NCI-H1694 (cell line): ENCODE measurements at places on chromosomes 13 and 19.

GRCh38 chr19:2428756-2429711 is 1.6 kb upstream of the TIMM13 start:
- no peak for DNase-seq

DNA sequence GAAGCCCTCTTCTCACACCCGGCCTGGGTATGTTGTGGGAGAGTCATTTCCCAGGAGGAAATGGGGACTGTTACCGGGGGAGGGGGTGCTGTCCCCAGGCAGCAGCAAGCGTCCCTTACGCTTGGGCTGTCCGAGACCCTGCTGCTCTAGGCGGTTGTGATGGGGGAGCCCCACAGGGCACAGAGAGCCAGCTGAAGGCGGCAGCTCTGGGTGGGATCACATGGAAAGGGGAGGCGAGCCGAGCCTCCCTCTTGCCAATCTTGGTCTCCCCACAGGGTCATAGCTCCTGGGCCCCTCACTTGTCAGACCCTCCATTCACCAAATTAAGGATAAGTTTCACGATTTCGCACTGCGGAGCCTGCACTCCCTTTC is 22.0 kb downstream of the EPN1 start:
- no peak for DNase-seq

- no peak for DNase-seq
Measured at GRCh38 chr13:38350114-38350617, 515 bp downstream of the UFM1 start.

DNA sequence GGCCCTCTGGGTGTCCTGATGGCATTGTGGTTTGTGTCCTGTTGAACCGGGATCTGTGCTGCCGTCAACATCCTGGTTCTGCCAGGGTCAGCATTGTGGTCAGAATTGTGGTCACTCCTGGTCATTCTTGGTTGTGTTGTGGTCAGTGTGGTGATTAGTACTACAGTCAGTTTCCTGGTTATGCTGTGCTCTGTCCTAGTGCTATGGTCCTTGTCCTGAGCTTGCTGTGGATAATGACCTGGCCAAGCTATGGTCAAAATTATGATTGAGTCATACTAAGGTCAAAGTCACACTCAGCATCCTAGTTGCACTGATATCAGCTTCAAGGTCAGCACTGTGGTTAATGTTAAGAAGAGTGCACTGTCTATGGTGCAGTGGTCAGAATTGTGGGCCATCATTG is 4.5 kb upstream of the OLFM2 start:
- no peak for DNase-seq

DNA sequence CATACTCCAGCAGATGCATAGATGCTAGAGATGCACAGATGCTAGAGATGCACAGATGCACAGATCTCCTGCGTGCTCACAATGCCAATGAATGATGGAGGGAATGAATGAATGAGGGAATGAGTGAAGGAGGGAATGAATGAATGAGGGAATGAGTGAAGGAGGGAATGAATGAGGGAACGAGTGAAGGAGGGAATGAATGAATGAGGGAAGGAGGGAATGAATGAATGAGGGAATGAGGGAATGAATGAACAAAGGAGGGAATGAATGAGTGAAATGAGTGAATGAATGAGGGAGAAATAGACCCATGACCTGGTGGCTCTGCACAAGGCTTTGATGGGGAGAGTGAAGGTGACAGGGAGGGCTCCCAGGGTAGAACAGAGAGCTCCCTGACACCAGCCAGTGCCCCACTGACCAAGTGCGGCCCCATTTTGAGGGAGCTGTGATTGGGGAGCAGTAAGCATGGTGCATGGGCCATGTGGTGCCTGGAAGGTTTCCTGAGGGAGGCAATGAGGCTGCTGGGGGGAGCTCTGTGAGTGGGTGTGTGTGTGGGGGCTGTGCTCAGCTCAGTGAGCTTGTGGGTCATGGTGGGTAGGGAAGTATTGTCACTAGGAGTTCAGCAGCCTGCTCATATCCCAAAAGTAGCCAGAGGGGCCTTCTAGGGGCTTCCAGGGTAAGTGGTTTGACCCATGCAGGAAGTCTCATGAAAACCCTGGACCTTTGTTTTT is 12.7 kb downstream of the SLC27A1 start:
- no peak for DNase-seq

DNA sequence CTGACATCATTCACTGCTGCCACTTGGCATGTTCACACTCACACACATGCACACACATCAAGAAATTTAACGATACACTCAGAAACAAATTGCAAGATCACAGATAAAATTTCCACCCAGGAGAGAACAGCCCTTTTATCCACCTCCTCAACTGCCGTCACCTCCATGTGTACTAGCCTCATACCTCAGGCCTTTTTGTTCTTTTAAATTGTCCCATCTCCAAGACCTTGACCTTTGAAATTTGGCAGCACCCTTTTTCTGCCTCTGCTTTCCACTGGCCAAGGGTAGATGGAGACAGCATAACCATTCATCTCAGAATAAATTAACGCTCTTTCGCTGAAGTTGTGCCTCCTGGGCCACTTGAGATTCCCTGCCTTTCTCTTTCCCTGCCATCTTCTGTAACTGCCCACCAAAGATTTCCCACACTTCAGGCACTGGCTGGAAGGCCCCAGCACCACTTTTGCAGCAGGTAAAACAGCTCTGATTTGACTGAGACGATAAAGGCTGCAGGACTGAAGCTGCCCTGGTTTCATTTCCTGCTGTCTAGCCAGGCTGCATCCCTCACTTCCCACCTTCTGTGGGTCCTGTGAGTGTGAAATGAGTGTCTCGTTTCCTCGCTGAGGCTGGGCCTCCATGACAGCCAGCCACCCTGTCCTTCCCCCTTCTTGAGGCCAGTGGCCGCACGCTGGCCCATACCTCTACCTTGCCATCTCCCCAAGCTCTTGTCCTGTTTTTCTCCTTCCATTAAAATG is 39.3 kb downstream of the MBNL2 start:
- no peak for DNase-seq

DNA sequence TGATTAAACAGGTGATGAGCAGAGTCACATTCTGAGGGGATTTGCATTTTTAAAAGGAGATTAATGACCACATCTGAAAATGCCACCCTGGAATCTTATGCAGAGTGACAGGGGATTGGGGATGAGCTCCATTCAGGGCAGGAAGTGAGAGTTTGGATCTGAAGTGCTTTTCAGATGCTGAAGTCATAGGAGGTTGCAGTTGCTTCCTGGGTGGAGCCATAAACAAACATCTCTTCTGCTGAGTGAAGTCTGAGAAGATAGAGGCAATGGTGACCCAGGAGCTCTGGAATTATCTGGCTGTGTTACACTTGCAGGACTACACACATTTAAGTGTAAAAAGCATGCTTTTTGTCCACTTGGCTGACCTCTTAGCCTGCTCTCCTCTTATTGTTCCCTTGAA is 51.4 kb upstream of the PSG8 start:
- no peak for DNase-seq

DNA sequence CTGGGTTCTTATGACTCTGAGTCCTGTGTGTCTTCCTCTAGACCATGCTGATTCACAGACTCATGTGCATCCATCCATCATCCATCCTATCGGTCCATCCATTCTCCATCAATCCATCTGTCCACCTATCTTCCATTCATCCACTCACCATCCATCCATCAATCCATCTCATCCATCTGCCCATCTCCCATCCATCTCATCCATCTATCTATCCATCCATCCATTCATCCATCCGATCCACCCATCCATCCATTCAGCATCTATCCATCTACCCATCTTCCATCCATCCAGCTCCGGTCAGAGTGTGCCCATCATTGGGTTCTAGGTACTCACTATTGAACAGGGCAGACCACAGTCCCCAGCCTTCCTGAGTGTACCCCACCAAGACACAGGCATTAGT is 75.6 kb downstream of the SLC7A1 start:
- DNase-seq: no peak

DNA sequence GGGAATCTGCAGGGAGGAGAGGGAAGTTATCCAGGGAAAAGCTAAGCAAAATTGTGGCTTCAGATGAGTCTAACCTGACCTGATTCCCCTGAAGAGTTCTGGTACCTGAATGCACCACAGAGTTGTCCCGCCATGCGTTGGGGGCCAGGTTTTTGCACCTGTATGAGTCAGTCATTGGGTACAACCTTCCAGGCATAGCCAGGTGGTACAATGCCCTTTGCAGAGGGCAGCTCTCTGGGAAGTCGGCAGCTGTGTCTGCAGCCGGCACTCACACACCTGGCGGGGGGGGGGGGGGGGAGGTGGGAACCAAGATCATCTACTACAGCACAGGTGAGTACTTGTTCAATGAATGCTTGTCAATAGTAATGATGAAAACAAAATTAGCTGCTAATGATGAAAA is 52.5 kb upstream of the GTF3A start:
- no peak for DNase-seq

DNA sequence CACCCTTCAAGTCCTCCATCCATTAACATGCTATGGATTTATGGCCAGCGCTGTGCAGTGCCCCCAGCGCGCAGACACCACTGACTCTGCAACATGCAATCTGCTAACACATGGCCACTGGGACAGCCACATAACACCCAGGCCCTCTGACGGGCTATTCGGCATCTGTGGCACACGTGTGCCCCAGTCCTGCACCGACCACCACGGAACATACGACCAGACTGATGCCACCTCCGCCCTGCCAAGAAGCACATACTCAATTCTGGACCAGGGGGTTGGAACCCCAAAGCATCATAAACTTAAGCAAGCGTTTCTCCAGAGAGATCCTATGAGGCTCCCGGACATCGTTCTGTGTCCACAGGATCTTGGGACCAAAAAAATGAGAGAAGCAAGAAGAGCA is 9.8 kb downstream of the STK24 start:
- DNase-seq: no peak

DNA sequence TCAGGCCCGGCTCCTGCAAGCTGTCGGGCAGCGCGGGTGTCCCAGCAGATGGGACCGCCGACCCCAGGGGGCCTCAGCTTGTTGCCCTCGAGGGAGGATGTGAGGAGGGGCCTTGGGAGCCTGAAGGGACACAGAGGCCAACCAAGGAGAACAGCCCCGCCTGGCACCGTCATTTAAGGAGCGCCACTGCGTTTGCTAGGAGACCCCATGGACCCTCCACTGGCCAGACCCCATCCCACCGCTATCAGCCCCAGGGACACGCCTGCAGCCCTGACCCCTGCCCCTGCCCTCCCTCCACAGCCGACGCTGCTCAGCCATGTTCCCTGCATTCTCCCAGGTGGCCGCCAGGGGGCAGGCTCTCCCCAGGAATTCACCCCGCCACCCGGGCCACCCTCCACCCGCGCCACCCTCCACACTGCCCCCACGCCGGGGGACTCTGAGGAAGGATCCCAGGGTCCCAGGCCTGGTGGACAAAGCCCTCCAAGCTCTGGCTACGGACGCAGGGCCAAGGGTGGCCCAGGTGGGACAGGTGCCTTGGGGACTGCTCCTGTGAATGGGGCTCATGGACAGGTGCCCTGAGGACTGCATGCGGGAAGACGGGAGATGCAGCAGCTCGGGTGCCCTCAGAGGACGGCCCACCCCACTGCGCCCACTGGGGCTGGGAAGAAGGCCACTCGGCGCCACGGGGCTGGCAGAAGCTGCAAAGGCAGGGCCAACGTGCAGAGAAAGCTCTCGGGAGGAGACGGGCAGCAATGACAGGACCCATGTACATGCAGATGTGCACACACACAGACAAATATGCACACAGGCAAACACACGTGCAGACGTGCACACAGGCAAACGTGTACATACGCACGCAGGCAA is 34.4 kb downstream of the PIP5K1C start:
- DNase-seq: no peak

DNA sequence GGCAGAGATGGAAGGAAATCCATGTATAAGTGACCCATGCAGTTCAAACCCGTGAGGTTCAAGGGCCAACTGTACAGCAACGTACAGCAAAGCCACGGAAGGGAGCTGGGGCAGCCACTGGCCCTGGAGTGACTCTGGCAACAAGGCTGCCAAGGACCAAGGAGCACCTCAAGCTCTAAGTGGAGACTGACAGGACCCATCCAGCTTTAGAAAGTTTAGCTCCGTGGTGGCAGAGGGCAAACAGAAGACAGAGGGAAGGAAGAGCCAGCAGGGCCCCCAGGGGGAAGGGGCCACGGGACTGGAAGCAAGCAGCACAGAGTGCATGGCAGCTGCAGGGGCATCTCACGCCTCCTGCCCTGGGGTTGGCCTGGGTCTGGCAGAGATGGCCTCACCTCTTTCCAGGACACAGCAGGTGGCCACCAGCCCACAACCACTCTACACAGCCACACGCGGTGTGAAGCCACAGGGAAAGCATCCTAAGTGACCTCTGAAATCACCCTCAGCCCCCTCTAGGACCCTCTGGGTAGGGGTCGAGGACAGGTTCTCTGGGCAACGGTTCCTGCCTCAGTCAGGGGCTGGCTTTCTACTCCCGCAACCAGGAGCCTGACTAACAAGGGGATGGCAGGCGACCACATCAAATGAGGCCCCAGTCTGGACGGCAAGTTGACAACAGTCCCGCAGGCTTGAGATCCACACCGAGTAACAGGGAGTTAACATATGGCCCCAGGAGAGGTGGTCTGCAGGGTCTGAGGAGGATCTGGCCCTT is 3.8 kb downstream of the MIER2 start:
- no peak for DNase-seq

GRCh38 chr19:14381689-14382474 is 638 bp downstream of the ADGRE5 start:
- DNase-seq: no peak

GRCh38 chr19:4456843-4457653 is 546 bp downstream of the UBXN6 start:
- no peak for DNase-seq

- no peak for DNase-seq
Measured at GRCh38 chr19:18453269-18454024, 15.5 kb upstream of the ISYNA1 start.

GRCh38 chr13:59834801-59835200 is 328.9 kb downstream of the DIAPH3 start:
- DNase-seq: no peak

DNA sequence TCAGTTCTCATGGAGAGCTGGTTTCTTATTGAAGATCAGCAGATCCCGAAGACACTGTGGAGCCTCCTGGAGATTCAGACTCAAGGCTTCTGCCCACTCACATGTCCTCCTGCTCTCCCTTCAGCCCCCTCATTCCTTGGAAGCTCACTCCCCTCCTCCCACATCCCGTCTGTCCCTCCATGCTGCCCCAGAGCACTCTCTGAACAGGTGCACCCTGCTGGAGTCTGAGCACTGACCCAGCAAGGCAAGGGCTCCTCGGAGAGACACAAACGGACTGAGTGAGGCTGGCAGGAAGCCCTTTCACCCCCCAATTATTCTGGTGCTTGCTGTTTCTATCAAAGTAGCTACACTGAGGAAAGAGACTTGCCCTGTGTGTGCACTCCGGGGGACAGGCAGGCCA is 374.0 kb downstream of the UQCRFS1 start:
- DNase-seq: no peak

- no peak for DNase-seq
Measured at GRCh38 chr19:12884202-12884601, 2.8 kb downstream of the KLF1 start.

DNA sequence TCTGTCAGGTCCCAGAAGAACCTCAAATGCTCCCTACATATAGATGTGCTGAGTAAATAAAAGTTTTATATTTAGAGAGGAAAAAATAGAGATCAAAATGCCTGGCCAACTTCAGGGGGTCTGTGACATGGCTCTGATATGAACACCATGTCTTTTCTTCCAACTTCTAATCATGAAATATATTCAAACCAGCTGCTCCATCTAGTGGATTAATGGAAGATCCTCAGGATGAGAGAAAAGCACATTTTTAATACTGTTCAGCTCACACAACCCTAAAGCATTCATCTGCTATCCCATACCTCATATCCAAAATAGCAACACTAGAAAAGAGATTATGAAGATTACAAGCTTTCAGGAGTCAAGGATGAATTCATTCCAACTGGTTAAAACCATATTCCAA is 56.0 kb upstream of the DOCK9 start:
- DNase-seq: peak; percentile 76

GRCh38 chr13:30560212-30560611 is 57.5 kb upstream of the USPL1 start:
- no peak for DNase-seq
